Activated T-cell treated with anti-CD3 and anti-CD28 coated beads, Interleukin-2, amount 50 U/mL, for 48 hours (primary cell): ENCODE measurements at places on chromosomes 7 and 10.

- no peak for DNase-seq
Measured at GRCh38 chr10:132997517-132998265, 55.3 kb upstream of the CFAP46 start.

GRCh38 chr10:72736828-72737220 lies 44.9 kb downstream of the MCU start:
- no peak for DNase-seq

DNA sequence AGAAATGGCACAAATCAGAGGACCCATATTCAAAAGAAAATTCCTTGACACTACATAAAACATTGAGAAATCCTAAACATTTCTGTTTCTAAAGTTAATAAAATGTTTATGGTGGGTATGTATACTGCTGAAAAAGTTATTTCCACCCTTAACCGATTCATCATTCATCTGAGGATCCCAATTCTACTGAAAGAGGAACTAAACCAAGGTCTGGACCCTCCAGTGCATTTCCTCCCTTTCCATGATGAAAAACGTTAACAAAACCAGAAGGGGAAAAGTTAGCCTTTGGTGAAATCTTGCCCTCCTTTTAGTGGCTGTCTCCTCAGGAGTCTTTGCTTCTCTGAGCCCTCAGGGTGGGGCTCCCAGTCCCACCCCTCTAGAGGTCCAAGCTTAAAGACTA lies 144.5 kb upstream of the ASAH2 start:
- no peak for DNase-seq

GRCh38 chr10:128779416-128779815 lies 653.2 kb upstream of the MKI67 start:
- no peak for DNase-seq

DNA sequence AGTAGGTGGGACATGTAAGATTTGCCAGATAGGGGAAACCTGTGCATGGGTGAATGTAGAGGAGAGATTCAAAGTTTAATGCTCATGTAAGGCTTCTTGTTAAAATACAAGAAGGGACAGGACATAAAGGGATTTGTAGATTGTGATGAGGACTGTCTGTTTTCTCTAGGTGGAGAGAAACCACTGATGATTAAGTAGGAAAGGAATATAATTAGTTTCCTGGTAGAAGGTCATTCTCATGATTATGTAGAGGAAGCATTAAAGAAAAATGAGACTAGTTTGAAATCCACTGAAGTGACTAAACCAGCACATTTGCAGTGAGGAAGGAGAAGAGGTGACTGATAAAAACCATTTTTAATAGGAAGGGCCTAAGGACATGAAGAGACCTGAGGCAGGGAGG lies 19.6 kb upstream of the MACC1 start:
- no peak for DNase-seq

DNA sequence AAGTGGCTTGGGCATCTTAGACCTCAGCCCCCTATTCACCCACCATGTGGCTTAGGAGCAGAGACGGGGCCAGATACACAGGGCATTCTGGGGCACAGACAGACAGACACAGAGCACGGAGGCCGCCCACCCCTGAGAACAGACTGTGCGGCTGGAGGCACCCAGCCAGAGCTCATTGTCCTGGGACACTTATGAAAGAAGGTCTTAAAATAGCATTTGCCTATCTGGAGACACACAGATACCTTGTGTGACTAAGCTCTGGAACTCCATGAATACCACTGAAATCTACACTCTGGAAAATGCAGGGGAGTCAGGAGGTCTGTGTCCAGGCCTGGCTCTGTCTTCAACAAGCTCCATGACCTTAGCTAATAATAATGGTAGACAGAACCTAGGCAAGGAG lies 41.4 kb upstream of the ADO start:
- no peak for DNase-seq

DNA sequence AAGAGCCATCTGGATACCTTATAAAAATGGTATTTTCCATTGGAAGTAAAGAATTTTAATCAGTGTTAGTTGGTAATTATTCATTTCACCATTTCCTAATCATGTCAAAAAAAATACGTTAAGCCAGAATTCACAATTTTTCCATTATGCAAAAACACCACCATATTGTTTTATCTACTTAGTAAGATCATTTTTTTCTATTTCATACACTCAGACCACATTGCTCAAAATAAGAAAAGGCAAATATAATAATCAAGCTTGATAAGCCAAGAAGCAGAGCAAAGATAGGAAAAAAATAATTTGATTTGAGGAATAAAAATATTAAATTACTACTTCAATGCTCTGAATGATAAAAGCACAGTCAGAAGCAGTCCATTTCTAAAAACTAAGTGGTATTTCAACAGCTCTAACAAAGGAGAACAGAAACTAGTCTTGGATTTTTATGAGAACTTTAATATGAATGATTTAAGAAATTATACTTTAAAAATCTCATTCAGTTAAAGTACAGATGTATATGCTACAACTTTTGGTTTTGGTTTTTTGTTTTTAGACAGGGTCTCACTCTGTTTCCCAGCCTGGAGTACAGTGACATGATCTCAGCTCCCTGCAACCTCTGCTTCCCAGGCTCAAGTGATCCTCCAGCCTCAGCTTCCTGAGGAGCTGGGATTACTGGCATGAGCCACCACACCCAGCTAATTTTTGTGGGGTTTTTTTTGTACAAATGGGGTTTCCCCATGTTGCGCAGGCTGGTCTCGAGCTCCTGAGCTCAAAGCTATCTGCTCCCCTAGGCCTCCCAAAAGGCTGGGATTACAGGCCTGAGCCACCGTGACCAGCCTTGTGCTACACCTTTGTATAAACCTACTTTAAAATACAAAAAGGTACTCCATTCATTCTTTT lies 46.6 kb downstream of the LRRN3 start:
- peak; percentile 69 for DNase-seq
